ENCODE measurements at places on chromosomes 13 and 19.

DNA sequence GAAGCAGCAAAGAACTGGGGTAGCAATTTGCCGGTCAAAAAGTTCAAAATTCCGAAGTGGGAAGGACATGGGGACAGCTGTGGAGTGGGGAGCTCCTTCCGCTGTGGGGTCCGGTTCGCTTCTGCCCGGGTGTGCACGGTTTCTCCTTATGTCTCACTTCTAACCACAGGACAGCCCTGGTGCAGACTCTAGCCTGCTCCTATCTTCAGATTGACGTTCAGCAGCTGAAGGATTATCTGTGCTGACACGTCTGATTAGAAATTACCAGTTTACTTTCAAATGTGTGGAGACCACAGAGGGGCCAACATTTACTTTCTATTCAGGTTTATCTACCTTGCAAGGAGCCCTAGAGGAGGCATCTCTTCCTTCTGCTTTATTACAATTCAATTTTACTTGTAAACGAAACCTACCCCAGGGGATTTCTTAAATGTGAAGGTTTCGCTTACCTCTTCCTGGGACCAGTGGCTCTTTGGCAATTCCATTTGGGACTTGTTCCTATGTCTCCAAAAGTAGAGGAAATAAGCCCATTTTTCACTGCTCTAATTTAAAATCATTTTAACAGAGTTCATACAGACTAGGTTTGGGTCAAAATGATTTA is 27.3 kb downstream of the LHFPL6 start:
- no peak for DNase-seq

DNA sequence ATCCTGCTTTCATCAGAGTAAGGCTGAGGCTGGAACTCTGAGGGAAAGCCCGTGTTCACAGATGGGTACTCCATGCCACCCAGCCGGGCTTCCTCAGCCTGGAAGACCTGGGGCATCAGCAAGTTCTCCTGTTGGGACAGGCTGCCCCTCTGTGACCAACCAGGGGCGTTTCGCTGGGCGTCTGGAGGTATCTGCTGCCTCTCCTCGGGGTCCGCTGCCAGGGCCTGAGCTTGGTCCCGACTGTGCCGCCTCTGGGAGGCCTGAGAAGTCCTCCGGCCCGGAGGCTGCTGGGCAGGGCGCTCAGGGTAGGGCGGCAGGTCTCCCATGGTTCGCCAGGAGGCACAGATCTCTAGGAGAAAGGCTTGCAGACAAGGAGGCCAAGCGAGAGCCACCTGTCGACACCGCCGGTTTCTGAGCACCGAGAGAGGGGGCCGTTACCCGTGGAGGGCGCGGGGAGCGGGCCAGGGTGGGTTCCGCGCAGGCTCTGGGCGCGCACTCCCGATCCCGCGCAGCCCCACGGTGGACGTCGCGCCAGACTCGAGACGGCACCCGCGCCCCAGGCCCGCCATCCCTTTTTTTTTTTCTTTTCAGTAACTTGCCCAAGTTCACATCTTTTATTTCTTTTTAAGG is at the start of gene RSPH6A:
RSPH6A (minus strand) TSS at position 458 of the 630 bp plus-strand sequence; CDS start at position 326, 132 bp downstream.
- no peak for DNase-seq

- no peak for DNase-seq
Measured at GRCh38 chr19:35846038-35846668, 6.2 kb downstream of the NPHS1 start.

DNA sequence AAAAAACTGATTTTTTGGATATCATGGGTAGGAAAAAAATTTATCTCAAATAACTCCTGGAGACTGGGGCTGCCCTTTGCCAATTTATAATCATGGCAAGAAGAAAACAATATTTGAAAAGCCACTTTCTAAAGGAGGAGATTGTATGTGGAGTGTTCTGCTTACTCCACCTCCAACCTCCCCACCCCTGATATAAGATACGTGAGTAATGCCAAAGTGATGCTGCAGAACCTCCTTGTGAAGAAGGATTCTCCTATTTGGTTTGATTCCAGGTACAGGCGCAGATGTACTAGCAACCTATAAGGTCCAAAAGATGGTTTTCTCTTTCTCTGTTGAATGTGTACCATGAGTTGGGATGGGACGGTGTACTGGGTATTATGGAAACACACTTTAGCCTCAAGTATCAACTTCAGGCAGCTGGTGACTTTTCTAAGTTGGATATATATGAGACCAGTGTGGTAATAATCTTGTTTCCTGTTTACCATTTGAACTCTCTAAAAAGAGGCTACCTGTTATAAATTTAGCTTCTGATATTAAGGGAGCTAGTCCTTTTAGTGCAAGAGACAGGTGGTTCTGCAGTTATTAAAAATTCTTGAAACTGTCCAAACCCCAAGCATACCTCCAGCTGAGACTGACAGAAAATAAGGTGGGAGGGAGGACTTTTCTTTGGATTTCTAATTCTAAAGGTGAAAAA is 724.0 kb upstream of the MIR17HG start:
- no peak for DNase-seq

GRCh38 chr19:58009666-58010301 is 7.2 kb upstream of the ZNF606 start:
- DNase-seq = peak; percentile 64

DNA sequence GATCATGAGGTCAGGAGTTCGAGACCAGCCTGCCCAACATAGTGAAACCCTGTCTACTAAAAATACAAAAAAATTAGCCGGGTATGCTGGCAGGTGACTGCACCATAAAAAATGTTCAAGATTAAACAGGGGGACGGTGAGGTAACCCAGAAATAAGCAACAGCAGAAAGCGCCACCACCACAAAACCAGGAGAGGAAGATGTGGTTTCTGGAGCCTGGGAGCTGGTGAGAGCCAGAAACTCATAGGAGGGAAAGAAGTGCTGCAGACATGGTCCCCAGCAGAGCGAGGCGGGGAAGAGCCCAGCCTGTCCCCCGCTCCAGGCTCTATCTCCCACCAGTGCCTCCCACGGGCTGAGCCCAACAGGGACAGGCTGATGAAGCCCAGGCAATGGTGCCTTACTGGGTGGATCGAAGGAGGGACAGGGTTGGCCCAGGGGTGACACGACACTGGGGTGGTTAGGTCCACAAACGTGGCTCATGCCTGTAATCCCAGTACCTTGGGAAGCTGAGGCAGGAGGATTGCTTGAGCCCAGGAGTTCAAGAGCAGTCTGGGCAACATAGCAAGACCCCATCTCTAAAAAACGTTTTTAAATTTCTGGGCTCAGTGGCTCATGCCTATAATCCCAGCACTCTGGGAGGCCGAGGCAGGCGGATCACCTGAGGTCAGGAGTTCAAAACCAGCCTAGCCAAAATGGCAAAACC is 19.0 kb downstream of the SPC24 start:
- no peak for DNase-seq

- no peak for DNase-seq
Measured at GRCh38 chr13:113407531-113408393, 43.8 kb upstream of the GRTP1 start.

DNA sequence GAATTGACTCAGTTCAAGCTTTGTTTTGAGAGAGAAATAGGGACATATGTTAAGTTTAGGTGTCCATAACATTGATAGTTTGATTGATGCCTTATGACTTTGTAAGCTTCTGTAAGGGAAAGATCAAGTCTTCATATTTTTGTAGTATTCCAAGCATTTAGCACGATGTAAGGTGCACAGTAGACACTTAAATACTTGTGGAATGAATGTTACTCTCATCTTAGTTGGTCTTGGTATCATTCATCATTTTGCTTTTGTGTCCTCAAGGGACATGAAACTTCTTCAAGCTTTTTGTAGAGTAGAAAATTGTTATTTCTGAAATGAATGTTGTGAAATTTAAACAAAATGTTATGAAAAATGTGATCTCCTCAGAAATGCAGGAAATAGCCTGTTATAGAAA is 10.1 kb downstream of the TDRD3 start:
- DNase-seq = no peak

- no peak for DNase-seq
Measured at GRCh38 chr19:38057959-38058690, 151.1 kb downstream of the SIPA1L3 start.

- no peak for DNase-seq
Measured at GRCh38 chr13:91632086-91632485, 233.7 kb downstream of the GPC5 start.

Data from activated T-cell treated with anti-CD3 and anti-CD28 coated beads, Interleukin-2, amount 50 U/mL, for 24 hours (primary cell).